ENCODE measurements at places on chromosomes 2 and 18. TPM values are rescaled to one million over a fixed set of nuclear protein-coding genes. Genes with fewer than 3 reads are reported as not detected.

ERBB4 gene
- total RNA-seq, result 5.5 TPM

DNA sequence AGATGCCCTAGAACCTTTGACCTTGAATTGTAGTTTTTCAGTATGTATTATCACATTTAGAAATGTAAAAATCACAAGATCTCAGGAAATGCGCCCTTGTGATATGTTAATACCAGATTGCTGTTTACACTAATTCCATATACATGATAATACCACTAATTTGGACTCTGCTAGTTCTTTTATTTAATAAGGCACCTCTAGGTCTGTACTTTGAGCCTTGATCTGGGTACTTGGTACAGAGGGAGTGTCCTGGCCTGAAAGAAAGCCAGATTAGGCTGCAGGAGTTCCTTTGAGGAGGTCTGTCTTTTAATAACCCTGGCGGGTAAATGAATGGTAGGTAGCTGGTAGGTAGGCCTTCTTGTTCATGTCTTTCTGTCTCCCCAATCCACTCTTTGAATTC lies 26.3 kb downstream of the PLEKHA3 start:
- no peak for DNase-seq

DNA sequence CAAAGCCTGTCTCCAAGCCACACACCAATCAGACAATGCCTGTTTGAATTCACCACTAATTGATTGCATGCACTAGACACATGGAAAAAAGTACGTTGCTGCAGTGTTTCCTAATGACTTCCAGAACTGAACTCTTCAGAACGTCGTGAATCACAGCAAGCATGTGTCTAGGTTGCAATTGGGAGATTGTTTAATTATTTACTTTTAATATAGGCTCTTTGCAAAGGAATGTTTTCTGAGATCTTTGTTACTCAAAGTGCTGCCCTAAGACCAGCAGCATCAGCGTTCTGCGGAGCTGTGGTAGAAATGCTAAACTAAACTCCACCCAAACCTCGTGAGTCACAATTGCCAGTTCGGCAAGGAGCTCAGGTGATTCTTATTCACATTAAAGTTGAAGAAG lies 52.7 kb upstream of the CCDC68 start:
- DNase-seq, result no peak

DNA sequence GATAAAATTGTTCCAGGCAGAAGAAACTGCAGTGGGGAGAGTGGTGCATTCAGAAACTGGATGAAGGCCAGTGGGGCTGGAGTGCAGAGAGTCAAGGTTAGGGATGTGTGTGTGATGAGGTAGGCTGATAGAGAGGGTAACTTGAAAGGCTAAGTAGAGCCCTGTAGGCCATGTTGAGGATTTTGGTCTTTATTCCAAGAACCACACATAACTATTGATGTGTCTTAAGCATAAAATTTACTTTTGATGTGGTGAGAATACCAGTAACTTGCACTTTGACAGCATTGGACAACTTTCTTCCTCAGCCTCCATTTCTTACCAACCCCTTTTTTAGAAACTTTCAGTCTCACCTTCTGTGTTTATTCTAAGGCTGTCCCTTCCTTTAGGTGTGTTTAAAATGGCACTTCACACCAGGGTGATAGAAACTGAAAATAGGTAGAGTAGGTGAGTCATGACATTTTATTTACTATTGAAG lies 22.6 kb downstream of the MTX2 start:
- DNase-seq, result no peak

- DNase-seq, result no peak
These were observed 47.0 kb upstream of the AP1S3 start for GRCh38 chr2:223884399-223884798.

GRCh38 chr2:111030260-111030891 lies 90.3 kb upstream of the BCL2L11 start:
- peak; percentile 30 for DNase-seq

ZNF892 gene
- 21.2 TPM for total RNA-seq

ABCG8 gene
- total RNA-seq, result 0.96 TPM

DNA sequence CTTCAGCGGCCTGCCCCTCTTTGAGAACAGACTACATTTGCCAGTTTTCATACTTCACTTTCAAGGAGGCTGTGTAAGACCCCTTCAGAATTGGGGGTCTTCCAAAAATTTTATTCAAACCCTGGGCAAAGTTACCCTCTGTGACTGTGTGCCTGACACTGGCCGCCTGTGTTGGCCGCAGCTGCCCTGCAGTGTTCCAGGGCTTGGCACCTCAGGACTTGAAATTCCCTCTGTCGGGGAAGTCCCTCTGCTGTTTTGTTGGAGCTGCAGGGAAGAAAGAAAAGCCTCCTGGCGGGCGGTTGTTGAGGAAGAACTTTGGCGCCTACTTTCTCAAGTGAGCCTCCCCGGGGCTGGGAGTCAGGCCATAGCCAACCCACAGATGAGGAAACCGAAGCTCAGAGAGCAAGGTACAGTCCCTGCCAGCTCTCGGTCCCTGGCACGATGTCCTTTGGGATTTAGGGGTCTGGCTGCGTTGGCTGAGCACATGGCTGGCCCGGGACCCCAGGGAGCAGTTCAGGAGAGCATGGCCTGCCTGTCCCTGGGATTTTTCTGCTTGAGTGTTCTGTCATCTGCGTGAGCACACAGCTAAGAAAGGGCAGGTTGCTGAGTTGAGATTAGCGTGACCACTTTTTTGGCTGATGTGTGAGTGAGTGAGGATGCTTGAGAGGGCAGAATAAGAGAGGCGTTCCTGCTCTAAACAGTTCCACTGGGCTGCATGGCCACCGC lies 17.9 kb upstream of the ASB1 start:
- no peak for DNase-seq

FER1L5 gene
- total RNA-seq, result 0.48 TPM

DNA sequence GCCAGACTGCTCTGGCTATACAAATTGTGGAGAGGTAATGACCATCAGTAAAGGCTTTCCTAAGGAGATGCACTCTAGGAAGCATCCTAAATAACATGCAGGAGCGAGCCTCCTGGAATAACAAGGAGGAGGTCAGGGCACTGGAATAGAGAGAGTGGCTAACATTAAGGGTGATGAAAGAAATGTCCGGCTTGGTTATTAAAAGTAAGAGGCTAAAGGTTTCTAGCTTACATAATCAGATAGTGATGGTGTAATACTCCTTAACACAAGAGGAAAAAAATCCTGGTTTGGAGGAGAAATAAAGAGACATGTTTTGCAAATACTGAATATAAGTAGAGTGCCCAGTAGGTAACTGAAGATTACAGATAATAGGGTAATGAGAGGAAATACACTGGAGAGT lies 365.7 kb downstream of the ZEB2 start:
- DNase-seq, result no peak

GRCh38 chr2:73704285-73704684 lies 32.9 kb downstream of the TPRKB start:
- DNase-seq, result no peak

DNA sequence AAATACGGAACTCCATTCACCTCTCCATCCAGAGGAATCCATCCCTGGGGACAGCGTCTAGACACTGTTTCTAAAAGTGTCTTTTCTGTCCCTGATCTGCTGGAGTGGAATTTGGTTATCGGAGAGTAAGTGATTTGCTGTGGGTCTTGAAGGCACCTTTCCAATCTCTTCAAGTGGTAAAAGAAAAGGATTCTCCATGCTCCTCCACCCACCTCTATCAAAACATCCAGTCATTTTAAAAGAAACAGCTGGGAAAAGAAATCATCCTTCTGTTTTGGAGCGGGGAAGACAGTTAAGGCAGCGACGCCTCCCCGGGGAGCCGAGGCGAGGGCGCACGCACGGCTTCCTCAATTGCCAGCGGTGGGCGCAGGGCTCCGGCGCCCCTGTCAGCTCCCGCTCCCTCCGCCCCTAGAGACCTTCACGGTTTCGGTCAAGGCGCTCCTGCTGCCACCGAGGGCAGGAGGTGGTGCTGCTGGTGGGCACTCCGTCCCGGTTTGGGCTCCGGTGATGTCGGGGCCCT lies 547 bp downstream of the SLC35F5 start:
- DNase-seq, result no peak

- no peak for DNase-seq
These were observed 34.3 kb upstream of the PXDN start for GRCh38 chr2:1778566-1778965.

ARHGAP15 gene
- 54.2 TPM for total RNA-seq

DNA sequence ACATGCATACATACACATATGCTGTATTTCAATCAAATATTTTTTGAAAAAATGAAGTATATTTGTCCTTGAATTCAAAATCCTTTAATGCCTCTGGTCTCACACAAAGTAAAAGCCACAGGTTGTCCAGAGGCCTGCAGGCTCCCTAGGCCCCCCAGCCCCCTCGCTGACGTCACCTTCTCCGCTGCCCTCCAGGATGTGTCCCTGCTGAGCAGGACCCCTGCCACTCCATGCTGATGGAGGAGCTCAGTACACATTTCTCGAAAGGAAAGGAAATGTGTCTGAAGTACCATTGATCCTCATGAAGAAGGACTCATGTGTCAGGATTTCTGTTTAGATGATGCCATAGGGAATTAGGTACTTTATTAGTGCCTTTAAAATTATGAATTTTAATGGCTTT lies 212.1 kb downstream of the LDLRAD4 start:
- DNase-seq, result no peak

DNA sequence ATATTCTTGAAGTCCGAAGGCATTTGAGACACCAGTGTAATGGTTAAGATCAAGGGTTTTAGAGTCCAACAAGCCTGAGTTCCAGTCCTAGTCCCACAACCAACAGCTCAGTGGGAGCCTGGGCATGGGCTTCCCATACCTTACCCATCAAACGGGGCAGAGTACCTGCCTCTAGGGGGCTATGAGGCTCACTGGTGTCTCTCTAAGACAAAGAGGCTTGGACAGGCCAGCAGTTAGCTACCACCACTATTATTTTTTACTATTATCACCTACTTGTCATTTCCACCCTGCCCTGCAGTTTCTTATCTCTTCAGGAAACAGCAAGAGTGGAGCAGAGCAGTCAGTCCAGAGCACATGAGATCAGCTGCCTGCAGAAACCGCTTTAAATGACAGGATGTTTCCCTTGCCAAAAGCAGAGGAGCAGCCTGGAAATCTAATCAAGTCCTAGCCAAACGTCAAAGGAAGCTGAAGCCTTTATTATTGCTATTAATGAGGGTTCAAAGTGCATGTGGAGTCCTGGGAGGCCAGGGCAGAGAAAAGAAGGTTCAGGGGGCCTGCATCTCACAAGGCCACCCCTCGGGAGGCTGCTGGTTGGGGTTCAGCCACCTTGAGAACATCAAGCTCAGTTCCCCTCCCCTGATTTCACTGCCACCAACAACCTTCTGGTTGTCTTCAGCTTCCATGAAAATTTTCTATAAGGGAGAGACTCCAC lies 66.6 kb downstream of the STPG4 start:
- DNase-seq, result peak; percentile 85

DNA sequence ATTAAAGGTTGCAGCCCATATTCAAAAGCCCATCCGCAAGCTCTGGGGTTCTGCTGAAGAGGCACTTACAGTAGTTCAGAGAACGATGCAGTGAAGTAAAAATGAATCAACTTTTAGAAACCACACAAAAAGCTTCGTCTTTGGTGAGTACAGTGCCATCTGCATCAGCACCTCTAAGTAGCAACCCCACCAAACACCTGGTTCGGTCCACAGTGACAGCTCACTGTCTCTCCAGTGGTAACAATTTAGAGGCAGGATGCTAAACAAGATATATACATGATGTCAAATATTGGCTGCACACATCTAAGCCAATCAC lies 275.4 kb upstream of the TCF4 start:
- no peak for DNase-seq

DNA sequence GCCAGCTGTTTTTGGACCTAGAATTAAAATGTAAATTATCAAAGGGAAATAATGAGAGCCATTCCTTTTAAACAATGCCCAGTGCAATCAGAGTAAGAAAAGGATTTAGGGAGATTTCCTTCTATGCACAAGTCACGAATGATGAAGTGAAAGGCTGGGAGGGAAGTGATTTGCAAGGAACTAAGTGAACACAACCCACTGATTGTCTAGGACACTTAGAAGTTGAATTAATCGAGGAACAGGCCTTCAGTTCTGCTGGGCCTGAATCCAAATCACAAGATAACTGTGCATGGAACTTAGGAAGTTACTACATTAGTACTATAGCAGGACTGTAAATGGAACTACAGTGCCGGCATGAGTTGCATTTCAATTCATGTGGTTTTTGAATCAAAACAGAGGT lies 17.7 kb downstream of the MAP2 start:
- peak; percentile 6 for DNase-seq

- no peak for DNase-seq
These were observed 154.2 kb downstream of the ATP9B start for GRCh38 chr18:79223431-79223830.

DNA sequence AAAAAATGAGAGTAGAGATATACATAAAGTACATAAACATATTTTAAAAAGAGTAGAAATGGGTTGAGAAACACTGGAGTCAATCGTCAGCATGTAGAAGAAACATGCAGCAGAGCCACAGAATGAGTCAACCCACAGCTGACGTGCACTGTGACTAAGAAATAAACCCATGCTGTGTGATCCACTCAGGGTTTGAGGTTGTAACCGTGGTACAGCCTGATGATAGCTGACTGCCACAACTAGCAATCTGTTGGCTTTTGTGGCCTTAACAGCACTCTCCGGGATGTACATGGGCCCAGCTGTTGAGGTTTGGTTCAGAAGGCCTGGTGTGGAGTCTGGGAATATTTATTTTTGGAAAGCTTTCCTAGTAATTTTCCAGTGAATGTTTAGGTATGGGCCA lies 554.4 kb upstream of the MEX3C start:
- DNase-seq, result no peak

DNA sequence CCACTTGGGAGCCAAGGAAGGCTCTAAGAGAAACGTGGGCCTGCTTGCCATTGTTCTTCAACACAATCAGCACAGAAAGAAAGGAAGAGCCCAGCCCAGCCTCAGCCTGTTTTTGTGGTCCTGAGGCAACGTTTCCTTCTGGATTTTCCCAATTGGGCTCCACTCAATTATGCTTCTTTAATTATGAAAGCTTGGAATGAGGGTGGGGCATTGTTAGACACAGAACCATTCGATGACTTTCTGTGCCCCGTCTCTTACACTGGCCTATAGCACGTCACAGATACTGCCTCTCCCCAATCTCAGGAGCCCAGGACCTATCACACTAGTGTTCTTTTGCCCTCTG lies 207.4 kb downstream of the ZFP36L2 start:
- no peak for DNase-seq

DNA sequence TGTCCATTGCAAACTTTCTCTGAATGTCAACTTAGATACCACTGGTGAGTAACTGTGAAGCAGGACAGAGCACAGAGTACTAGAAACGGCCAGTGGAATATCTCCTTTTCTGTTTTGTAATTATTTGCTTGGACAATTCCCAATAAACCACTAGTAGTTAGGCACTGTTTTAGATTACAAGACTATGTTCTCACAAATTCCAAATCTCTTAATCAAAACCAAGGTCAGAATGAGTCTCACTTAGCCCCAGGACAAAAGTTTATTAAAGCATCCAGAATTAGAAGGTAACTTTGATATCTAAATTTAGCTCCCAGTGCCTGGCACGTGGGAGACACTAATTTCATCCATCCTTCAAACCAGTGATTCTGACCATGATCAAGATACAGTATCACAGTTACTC lies 89.0 kb downstream of the ZNF521 start:
- no peak for DNase-seq

- DNase-seq, result no peak
These were observed 428.8 kb downstream of the ZNF521 start for GRCh38 chr18:24923138-24923537.

SRD5A2 gene
- total RNA-seq, result 0.72 TPM

- DNase-seq, result peak; percentile 10
These were observed 77.5 kb downstream of the NCOA1 start for GRCh38 chr2:24568551-24568950.

GRCh38 chr18:7872569-7872968 lies 305.5 kb downstream of the PTPRM start:
- no peak for DNase-seq

PRSS56 gene
- total RNA-seq, result not detected
